ENCODE measurements at places on chromosomes 16 and 17.

DNA sequence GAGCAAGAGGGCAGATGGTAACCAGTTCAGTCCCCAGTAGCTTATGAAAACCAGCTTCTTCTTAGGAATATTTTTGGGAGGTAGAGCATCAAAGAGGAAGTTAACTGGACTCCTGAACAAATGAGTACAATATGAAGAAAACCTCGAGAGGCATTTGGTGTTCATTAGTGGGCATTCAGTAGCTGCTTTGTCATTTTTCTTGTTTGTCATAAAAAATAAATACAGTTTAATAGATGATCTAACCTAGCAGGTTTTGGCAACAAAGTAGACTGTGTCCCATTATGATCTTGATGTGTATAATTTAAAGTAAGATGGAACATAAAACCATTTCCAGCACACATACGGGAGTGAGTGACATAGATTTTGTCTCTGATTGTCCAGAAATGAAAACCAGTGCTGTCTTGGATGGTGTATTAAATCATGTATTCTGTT is 173.1 kb downstream of the HS3ST3A1 start:
- DNase-seq, result no peak

DNA sequence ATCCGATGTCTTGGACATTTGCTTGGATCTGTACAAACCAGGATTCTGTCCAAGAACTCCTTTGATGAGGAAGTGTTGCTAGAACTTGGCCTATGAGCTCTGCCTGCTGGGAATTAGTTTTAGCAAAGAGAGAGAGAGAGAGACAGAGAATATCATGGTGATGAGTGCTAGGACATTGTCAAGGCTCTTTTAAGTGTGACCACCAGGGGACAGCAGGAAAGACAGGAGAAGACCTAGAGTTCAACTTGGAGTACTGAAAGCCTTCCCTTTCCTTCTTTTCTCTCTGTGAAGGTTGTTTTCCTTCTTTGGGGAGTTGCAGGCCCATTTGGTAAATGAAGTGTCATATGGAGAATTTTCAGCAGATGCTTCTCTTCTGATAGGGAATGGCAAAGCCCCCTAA is 389.2 kb upstream of the HSBP1 start:
- DNase-seq, result no peak

- no peak for DNase-seq
Measured at GRCh38 chr16:49743203-49743464, 112.8 kb downstream of the ZNF423 start.

- DNase-seq, result no peak
Measured at GRCh38 chr16:84478172-84478947, 26.1 kb downstream of the MEAK7 start.

DNA sequence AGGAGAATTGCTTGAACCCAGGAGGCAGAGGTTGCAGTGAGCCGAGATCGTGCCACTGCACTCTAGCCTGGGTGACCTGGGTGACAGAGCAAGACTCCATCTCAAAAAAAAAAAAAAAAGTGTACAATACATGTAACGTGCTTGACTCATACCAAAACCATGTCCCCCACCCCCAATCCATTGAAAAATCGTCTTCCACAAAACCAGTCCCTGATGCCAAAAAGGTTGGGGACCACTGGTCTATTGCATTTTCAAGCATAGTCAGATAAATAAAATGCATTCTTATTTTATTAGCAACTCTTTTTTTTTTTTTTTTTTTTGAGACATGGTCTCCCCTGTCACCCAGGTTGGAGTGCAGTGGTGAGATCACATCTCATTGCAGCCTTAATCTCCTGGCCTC is 52.1 kb downstream of the COPRS start:
- no peak for DNase-seq

- no peak for DNase-seq
Measured at GRCh38 chr17:77251622-77252183, 110.9 kb downstream of the SEC14L1 start.

DNA sequence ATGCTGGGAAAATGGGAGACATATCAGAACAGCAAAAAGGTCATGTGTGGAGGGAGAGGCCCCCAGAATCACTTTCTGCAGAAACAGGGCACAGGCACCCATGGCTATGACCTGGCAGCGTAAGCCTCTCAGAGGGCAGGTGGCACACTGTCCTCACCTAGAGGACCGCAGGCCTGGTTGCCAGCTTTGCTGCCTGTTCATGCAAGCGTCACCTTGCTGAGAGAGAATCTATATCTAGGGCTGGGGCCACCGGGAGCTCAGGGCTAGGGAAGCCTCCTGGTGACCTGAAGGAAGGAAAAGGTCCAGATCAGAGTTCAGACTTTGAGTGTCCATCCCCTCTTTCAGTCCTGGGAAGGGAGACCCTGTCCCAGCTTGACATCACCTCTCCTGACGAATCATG is 78.7 kb downstream of the GOSR1 start:
- DNase-seq, result no peak

DNA sequence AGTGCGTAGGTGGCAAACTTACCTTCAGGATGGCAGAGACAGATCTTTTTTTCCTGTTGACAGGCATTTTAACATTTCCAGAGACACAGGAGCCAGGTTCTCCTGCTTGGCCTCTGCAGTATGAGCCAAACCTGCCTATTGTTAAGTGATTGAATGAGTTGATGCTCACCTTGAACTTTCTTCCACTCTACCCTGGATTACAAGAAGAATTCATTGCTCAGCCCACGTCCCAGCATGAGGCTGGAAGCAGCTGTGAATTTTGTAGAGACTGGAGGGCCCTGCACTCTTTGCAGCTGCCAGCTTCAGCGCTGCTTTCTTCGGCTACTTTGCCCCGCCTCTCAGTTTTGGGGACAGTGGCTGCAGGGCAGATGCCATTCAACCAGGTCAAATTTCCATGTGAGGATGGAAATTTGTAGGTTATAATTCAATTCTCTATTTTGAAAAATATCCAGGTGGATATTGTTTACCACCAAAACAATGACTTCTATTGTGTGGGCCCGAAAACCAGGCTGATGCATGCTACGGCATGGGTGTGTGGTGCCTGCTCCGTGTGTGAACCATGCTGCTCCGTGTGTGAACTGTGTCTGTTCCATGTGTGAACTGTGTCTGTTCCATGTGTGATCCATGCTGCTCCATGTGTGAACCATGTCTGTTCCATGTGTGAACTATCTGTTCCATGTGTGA is 75.2 kb upstream of the METTL9 start:
- no peak for DNase-seq

DNA sequence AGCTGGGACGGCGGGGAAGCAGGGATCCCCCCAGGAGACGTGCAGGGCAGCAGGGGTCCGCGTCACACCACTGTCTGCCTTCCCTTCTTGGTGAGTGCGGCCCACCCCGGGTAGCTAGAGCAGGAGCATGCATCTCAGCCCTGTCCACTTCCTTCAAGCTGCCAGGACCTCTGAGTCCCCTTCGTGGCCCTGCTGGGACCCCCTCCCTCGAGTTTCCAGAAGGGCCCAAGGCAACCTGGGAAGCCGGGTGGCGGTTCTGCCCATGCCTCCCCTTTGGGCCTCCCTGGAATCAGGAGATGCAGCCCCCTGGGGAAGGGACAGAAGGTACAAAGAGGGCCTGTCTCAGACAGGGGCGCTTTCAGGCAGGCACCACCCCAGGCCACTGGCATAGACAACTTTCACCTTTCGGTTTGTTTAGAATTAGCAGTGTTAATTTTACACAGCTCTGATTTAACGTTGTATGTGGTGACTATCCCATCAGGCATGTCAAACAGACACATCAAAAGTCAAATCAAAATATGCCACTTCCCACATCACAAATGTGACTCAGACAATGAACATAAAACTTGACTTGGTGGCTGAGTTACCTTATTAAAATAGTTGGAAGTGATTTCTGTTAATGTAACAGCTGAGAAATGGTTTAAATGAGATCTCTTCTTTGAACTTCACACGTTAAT is 94.5 kb upstream of the METRNL start:
- DNase-seq, result no peak

DNA sequence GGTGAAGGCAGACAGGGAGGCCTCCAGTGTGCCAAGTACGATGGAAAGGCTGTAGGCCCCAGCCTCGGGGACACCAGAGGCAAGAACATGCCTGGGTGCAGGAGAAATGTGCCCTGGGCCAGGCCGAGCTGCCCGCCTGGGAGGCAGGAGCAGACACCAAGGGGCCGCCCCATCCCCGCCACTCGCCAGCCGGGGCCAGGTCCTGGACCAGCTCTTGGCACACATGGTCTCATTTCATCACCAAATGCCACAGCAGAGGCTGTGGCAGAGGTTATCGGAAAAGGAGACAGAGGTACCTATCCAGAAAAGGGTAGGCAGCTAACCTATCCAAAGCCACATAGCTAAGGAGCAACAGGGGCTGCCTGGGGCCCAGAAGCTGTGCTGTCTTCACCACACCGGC is 31.3 kb downstream of the PEMT start:
- DNase-seq, result no peak

GRCh38 chr17:50939795-50940684 is 73.9 kb upstream of the TOB1 start:
- no peak for DNase-seq

GRCh38 chr17:40558300-40558889 is 6.9 kb downstream of the CCR7 start:
- no peak for DNase-seq

DNA sequence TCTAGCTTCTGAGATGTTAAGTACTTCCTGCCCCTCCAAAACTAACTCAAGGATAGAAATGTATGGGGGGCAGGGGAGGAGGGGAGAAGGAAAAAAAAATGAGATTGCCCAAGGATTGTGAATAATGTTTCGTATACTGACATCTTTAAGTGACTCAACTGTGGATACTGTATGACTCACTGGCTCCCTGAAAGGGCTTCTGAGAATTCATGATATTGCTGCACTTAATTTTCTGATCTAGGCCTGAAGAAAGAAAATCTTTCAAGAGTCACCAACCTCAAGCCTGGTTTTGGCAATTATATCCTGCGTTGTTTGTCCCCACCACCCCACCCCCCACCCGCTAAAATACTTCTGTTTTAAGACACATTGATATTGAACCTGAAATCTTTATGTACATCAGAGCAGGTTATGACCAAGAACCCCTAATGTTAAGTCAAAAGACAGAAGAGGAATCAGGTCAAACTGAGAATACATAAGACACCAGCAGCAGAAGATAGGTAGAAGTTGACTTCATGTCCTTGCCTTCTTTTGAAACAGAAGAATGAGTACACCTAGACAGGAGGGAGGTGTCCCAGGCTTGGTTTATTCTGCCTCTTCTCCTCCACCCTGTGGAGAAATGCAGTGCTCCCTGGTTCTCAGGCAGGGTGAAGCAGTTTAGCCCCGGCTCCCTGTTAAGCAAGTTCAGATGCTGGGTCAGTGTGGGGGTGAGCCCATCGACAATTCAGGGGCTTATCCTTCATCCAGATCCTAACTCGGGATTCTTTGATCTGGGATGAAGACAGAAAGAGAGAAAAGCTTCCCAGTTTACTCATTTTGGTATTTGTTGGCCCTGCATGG is 3.3 kb upstream of the FBXL20 start:
- no peak for DNase-seq

- no peak for DNase-seq
Measured at GRCh38 chr17:77942112-77942988, 16.2 kb upstream of the TNRC6C start.

Data from renal cortex interstitium (tissue), 15 donors.